Activated CD4-positive, alpha-beta T cell treated with anti-CD3 and anti-CD28 coated beads, Interleukin-2, amount 10 ng/mL, durations not matched to agents 7 days and 5 days (primary cell): ENCODE measurements at places on chromosomes 6 and 20. TPM values are rescaled to one million over a fixed set of nuclear protein-coding genes. Genes with fewer than 3 reads are reported as not detected.
A peak's percentile ranks its signal among the peaks of the same experiment; 100 is the strongest.

- peaks cover 16% of the 10 kb centered on the region for H3K36me3 ChIP-seq
- no peak overlapping the region for H3K4me3 ChIP-seq
- DNase-seq, result no peak
- H3K27me3 ChIP-seq, result no peaks in the 10 kb centered on the region
- peaks cover 57% of the 10 kb centered on the region for H3K4me1 ChIP-seq
These were observed 12.0 kb downstream of the PANK2 start for GRCh38 chr20:3901028-3901705.

DNA sequence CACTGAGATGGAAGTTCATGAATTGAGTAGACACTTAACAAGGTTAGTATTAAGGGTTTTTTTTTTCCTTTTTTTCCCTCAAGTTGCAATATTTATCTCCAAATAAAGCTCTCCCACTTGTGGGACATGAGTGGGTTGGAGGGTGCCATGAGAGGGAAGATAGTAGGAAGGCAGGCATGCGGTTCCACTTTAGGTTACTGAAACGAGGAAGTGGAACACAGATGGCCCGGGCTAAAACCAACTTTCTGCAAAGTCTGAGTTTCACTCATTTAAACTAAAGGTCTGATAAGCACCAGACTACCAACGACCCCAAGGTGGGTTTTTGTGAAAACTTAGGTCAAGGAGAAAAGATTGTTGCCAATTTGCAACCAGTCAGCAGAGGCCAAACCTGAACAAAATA is 42.2 kb downstream of the TBC1D7 start:
- no peak for DNase-seq
- H3K27me3 ChIP-seq, result no peaks in the 10 kb centered on the region
- H3K4me3 ChIP-seq, result no peak overlapping the region
- H3K36me3 ChIP-seq, result peaks cover 23% of the 10 kb centered on the region
- H3K4me1 ChIP-seq, result no peaks in the 10 kb centered on the region

- H3K4me1 ChIP-seq, result no peaks in the 10 kb centered on the region
- H3K36me3 ChIP-seq, result no peaks in the 10 kb centered on the region
- no peaks in the 10 kb centered on the region for H3K27me3 ChIP-seq
- no peak overlapping the region for H3K4me3 ChIP-seq
- no peak overlapping the region for H3K27ac ChIP-seq
- no peak for DNase-seq
These were observed 436.2 kb downstream of the CBLN4 start for GRCh38 chr20:55569084-55569483.

- DNase-seq, result no peak
- no peaks in the 10 kb centered on the region for H3K36me3 ChIP-seq
- no peaks in the 10 kb centered on the region for H3K27me3 ChIP-seq
These were observed 225.6 kb downstream of the LMBRD1 start for GRCh38 chr6:69571234-69571633.

DNA sequence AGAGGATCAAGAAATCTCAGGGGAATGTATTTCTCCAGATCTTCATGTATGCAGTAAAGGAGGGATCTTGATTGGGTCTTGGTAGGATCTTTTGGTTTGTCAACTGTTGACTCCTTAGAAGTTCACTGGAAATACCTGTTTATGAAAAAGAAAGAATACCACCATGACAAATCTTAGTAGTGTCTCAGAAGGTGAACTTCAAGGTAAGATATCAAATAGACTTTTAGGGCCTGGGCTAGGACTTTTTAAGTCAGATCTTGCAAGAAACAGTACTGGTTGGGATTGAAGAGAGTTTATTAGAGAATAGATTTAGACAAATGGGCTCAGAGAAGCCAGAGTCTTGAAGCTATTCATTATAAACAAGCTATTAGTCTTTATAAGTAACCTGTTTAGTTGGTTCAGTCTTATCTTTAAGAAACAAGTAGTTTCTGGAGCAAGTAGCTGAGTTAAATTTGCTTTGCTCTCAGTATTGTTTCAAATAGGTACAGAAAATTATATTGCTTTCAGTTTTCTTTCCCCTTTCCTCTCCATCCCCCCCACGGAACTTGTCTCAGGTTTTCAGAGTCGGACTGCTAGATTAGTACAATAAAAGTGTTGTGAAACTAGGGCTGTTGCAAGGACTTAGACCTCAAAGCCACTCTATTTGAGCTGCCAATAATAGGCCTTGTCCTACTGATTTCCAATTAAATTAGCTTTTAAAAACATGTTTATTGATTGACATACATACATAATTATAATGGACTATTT is 529.1 kb upstream of the CITED2 start:
- H3K27me3 ChIP-seq, result no peaks in the 10 kb centered on the region
- H3K27ac ChIP-seq, result no peak overlapping the region
- H3K36me3 ChIP-seq, result no peaks in the 10 kb centered on the region

DNA sequence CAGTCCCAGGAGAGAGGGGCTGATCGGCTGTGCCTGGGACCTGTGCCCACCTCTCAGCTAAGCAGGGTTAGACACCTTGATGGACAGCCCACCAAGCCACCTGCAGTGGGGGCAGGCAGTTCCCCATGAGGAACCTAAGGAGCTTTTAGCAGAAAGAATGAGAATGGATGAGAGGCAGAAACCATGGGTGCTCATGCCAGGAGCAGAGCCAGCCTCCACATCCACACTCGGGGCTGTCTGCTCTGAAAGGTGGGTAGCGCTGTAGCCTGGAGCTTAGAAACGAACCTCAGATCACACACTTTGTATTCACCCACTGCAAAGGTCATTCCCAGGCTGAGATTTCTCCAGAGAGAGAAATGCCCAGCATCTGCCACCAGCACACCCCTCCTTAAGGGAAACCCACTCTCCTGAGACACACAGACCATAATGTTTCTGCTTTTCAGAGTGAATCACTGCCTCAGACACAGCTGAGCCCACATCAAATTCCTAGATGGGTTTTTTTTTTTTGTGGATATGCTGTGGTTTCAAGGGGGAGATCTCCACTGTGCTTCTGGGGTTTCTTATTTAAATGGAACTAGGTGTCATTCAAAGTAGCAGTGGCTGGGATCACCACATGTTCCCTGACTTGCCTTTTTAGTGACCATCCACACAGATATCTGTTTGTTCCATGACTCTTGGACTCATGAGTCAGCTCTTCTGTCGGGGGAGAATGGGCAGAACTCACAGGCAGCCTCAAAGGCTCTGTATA is 218.9 kb downstream of the EYA2 start:
- no peak for DNase-seq
- H3K4me3 ChIP-seq, result no peak overlapping the region

DNA sequence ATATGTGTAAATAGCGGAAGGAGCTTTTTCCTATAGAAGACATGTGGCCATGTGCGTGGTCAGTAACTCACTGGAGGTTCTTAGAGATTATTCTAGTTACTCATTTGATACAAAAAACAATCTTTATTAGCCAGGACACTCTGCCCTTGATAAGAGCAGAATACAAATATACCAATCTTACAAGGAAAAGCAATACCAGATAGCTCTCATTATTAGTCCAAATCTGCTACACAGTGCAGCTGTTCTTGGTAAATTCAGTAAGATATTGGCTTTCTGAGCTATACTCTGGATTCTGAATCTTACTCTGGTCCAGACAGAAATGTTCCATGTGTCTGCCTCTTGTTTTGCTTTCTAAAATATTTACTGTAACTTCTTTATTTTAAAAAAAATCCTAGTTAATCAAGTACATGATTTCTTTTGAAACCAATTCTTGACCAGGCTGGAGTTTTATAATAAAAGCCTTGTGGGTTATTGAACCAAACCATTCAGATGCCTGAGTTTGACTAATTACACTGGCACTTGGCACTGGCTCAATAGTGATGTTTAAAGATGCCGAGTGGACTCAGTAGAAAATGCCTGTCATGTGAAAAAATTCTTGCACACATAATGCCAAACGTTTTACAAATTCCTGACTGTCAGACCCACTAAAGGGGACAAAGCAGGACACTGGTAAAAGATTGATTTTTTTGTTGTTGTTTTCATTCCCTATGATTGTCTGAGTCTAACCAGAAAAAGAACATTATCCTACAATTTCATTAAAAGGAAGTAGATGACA is 242.8 kb upstream of the TCF21 start:
- no peaks in the 10 kb centered on the region for H3K36me3 ChIP-seq
- H3K4me3 ChIP-seq, result no peak overlapping the region
- no peak overlapping the region for H3K27ac ChIP-seq

DNA sequence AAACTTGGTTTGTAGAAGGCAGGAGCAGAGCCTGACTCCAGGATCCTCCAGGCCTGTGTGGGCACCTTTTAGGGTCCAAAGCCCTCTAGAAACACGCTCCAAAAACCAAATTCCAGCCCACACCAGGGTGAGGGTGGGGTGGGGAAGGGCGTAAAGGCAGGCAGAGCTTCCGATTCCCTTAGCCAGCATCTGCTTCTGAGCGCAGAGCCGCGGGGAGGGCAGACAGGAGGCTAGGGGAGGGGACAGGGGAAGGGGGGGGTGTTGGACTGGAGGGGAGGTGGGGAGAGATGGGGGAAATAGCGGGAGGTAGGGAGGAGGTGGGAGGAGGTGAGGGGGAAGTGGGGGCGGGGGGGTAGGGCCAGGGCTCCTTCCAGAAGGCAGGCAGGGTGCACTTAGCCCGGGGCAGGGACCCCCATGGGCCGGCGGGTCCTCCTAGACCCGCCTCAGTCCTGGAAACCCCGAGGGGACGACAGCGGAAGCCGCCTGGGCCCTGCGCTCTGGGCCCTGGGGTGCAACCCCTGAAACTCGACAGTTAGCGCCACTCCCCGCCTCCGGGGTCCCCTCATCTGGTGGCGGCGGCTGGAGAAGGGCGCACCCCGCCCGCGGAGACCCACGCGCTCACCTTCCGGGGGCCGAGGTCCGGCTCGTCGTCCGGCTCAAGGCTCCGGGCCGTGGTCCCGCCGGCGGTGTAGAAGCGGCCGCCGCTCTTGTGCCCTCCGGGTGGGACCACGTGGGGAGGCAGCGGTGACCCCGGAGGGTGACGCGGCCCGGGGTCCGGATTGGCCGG is 22.0 kb upstream of the FRMD1 start:
- H3K36me3 ChIP-seq, result no peaks in the 10 kb centered on the region
- no peaks in the 10 kb centered on the region for H3K4me1 ChIP-seq
- H3K4me3 ChIP-seq, result no peak overlapping the region
- DNase-seq, result no peak

- peaks cover 2% of the 10 kb centered on the region for H3K36me3 ChIP-seq
- H3K4me1 ChIP-seq, result no peaks in the 10 kb centered on the region
- no peak for DNase-seq
- H3K4me3 ChIP-seq, result no peak overlapping the region
- no peak overlapping the region for H3K27ac ChIP-seq
These were observed 237.2 kb downstream of the CDKAL1 start for GRCh38 chr6:20771409-20771808.

- H3K27ac ChIP-seq, result no peak overlapping the region
- no peak for DNase-seq
- H3K4me1 ChIP-seq, result no peaks in the 10 kb centered on the region
- no peak overlapping the region for H3K4me3 ChIP-seq
- H3K36me3 ChIP-seq, result no peaks in the 10 kb centered on the region
These were observed 284.7 kb downstream of the ALDH8A1 start for GRCh38 chr6:134665029-134665723.

DNA sequence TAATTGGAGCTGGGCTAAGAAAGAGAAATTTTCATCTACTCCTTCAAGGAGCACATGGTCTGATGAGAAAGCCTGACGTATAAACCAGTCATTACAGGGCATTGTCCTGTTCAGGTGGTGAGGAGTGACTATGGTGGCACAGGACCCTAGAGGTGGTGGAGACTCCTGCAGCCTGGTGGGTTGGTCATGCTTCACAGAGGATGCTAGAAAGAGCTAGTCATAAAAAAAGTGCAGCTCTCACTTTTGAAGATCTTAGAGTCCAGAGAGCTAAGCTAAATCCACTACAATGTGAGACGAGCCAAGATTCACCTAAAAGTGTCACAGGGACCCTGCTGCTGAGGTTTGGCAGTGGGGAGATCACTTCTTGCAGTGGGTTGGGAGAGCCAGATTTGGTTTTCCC is 9.8 kb upstream of the ZNF831 start:
- DNase-seq, result no peak
- H3K36me3 ChIP-seq, result no peaks in the 10 kb centered on the region
- H3K4me3 ChIP-seq, result no peak overlapping the region
- H3K27me3 ChIP-seq, result no peaks in the 10 kb centered on the region
- peaks cover 71% of the 10 kb centered on the region for H3K4me1 ChIP-seq

DNA sequence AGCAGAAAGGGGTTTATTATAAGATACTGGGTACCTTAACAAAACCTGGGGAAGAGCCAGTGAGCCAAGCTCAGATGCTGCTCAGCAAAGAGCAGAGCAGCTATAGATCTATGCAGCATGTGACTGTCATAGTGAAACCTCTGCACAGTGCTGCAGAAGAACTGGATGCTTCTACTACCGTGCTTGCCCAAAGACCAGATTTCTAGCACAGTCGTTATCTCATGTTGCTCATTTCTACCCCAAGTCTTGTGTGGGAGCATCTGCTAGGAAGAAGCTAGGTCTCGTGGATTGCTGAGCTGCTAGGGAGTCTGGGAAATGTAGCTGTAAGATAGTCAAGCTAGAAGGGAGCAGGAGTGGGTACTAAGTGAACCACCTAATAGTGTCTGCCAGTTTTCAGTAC is 31.7 kb upstream of the GNRH2 start:
- H3K4me3 ChIP-seq, result no peak overlapping the region
- peaks cover 51% of the 10 kb centered on the region for H3K36me3 ChIP-seq
- peaks cover 49% of the 10 kb centered on the region for H3K4me1 ChIP-seq
- H3K27me3 ChIP-seq, result no peaks in the 10 kb centered on the region
- H3K27ac ChIP-seq, result peak overlapping the region; percentile 47

GRCh38 chr6:42374018-42374669 is 77.6 kb downstream of the TRERF1 start:
- peak overlapping the region; percentile 65 for H3K27ac ChIP-seq
- no peak overlapping the region for H3K4me3 ChIP-seq
- no peaks in the 10 kb centered on the region for H3K27me3 ChIP-seq
- peak; percentile 36 for DNase-seq
- peaks cover 6% of the 10 kb centered on the region for H3K36me3 ChIP-seq

DNA sequence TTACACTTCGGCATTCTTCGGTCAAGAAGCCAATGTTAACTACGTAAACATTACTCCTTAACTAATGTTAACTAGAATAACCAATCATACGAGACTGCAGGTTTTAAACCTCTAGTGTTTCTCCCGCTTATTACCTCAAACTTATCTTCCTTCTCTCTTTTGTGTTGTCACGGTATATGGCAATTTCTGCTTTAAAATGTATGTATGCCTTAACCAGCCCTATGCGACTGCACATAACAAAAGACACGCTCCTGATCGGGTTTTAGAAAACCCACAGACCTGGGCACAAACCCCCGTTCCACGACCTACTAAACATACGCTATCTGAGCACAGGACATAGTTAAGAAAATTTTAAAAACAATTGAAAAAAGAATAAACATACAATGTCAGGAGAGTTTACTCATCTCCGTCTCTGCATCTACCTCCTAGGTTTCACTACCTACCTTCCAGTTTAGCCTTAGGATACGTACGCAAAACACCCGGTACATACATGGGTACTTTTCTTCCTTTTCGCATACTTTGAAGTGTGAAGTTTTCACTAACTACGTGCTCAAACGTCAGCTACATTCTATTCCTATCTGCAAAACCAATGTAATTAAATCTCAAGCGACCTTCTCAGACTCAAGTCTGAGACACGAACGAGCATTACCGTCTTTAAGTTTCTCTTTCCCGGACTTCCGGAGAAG is 1.1 kb downstream of the CD164 start:
- no peaks in the 10 kb centered on the region for H3K27me3 ChIP-seq
- DNase-seq, result peak; percentile 30
- H3K27ac ChIP-seq, result peak overlapping the region; percentile 92
- peak overlapping the region; percentile 93 for H3K4me3 ChIP-seq
- peaks cover 49% of the 10 kb centered on the region for H3K4me1 ChIP-seq
- peaks cover 39% of the 10 kb centered on the region for H3K36me3 ChIP-seq

GRCh38 chr6:151016107-151016506 is 150.6 kb downstream of the MTHFD1L start:
- no peak for DNase-seq
- H3K27ac ChIP-seq, result no peak overlapping the region
- H3K27me3 ChIP-seq, result no peaks in the 10 kb centered on the region
- H3K36me3 ChIP-seq, result peaks cover 19% of the 10 kb centered on the region
- H3K4me1 ChIP-seq, result peaks cover 11% of the 10 kb centered on the region
- H3K4me3 ChIP-seq, result no peak overlapping the region

The OR2H1 gene
- total RNA-seq, result not detected

The MAS1L gene
- not detected for total RNA-seq

The SLC26A8 gene
- not detected for total RNA-seq

The RAET1G gene
- total RNA-seq, result not detected
